Hematopoietic multipotent progenitor cell treated with erythropoietin and hydrocortisone succinate and interleukin-3 and kit ligand, for 15 days (in vitro differentiated cells): ENCODE measurements at places on chromosomes 2 and 18.

DNA sequence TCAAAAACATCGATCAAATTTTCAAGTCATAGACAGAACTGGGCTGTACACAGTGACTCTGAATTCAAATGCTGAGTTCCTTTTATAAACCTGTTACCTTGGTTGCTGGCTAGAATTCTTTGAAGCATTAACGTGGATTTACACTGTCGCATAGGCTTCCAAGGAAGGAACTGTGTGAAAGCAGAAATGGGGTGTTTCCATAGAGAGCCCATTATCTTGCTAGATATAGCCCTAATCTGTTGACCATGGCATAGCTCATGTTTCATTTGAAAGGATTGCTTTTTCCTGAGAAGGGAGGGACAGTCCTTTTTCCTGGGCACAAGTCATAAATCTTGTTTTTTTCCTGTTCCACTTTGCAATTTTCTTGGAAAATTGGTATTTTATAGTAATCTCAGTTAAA, 73.8 kb upstream of the NEUROD1 start:
- DNase-seq: no peak

- DNase-seq: no peak
These were observed 113.1 kb downstream of the GATA6 start for GRCh38 chr18:22282311-22283115.

GRCh38 chr2:207164006-207164831, 1.5 kb downstream of the KLF7 start:
- no peak for DNase-seq

GRCh38 chr18:58396966-58397365, 231.9 kb downstream of the ALPK2 start:
- DNase-seq: no peak

GRCh38 chr18:23982155-23983079, 32.1 kb upstream of the TTC39C start:
- no peak for DNase-seq

DNA sequence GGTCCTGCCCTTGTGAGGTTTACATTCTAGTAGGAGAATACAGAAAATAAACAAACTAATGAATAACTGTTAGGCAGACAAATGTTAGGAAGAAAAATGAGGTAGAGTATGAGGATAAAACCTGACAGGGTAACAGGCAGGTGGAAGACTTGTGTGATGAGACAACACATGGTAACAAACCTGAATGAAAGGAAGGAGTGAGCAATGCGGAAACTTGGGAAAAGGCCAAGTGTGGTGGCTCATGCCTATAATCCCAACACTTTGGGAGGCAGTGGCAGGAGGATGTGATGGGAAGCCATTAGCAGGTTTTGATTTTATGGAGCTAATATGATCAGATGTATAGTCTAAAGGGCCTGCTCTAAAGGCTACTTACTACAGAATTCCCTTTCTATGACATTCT, 74.2 kb downstream of the INO80D start:
- DNase-seq: no peak

DNA sequence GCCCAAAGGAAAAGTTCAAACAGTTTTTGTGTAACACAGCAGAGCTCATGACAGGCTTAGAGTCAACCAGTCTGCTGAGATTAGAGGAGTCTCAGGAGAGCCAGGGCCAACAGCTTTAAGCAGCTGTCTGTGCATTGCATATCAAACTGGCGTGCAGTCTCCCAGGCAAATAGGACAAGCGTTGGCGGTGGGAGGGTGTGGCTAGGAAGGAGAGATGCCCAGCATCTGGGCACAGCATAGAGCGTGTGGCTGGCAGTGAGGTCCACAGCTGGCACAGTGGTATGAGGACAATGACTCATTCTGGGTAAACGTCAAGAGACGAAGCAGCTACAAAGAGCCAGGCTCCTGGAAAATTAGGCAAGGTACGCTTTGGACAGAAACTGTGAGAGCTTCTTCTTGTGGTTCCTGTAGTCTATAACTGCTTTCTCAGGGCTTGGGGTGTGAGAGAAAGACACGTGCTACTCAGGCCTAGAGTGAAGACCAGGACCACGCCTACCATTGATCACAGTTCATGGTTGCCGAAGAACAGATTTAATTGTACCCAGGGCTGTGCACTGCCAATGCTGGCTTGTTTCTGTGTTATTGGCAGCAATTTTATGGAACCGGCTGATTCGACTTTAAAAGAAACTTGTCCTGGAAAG, 14.8 kb downstream of the ZAP70 start:
- DNase-seq: no peak

GRCh38 chr2:207083361-207084110, 82.2 kb downstream of the KLF7 start:
- DNase-seq: no peak

DNA sequence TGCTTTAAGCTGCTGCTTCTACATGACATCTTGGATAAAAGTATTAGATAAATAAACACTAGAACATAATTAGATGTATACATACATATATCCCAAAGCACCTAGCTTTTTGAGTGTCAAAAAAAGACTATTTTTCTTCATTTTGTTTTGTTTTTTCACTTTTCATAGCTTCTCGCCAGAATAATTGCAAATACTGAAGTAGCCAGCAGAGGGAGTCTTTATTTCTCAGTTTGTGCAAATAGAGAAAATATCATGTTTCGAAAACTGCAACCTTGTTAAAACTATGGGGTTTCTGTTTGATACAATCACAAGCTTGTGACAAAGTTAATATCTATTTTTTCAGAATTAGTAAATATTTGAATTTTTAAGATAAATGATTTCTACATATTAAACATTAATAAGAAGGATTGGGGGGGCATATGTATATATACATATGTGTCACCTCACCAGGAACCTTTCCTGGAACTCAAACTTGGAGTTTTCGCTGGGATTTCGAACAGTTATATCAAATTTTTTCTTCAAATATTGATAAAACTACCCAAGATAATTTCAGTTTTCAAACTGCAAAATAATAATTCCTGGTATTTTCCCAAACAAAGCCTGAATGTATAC, 61.0 kb downstream of the GRB14 start:
- DNase-seq: peak; percentile 4

GRCh38 chr2:6863792-6864191, 1.9 kb downstream of the CMPK2 start:
- DNase-seq: peak; percentile 60

DNA sequence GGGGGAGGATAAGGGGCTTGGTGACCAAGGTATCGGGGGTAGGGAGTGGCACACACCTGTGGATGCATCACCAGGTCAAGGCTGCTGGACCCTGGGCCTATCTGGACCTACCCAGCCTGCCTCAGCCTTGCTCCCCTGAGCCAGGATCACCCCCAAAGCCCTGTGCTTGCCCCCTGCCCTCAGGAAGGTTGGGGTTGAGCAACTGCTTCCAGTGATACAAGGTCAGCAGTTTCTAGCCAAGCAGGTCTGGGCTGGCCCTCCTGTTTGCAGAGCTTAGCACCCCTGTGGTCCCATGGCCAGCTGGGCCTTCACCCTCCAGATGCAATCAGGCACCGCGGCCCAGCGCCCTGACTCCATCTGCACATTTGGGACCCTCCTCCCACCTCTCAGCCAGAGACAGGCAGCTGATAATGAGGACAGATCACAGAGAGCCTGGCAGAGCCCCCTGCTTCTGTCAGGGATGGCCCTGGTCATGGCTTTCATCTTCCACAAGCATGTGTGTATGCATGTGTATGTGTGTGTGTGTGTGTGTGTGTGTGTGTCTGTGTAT, 154.6 kb downstream of the TFCP2L1 start:
- no peak for DNase-seq

DNA sequence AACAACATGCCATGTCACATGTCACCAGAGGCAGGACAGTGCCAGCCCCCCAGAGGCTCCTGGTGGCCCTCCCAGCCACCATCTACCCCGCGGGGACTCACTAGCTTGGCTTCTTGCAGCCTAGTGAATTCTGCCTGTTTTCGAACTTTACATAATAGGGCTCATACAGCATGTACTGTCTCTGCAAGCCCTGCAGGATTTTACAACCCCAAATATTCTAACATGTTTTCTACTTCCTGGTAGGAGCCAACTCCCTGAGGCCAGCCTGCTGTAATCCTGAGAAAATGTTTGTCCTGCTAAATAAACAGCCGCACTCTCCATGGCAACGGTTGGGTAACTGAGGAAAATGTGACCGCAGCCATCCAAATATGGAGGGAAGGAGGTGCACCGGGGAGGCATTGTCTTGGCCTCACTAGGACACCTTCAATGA, 2.7 kb downstream of the PER2 start:
- DNase-seq: no peak

- DNase-seq: no peak
These were observed 4.5 kb upstream of the SLC4A5 start for GRCh38 chr2:74347742-74348141.

DNA sequence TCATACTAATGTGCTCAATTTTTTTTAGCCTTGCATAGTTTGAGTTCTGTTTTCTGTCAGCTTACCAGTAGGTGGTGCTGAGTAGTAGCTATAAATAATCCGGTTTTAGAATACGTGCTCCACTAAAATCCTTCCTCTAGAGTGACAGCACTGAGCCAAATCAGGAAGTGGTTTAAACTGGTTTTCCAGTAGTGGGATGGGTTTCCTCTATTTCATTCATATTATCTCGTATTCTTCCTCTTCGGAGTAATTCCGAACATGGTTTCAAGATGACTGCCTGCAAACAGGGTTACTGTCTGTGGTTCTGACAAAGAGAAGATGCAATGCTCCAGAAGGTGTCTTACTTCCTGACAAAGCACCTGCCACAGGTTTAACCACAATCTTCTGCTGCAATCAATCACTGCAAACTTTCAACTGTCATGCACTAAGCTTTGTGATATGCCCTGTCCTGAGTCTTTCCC, 496.9 kb upstream of the VRK2 start:
- DNase-seq: no peak

- DNase-seq: peak; percentile 74
These were observed 790 bp upstream of the ACAA2 start for GRCh38 chr18:49814147-49814499.

DNA sequence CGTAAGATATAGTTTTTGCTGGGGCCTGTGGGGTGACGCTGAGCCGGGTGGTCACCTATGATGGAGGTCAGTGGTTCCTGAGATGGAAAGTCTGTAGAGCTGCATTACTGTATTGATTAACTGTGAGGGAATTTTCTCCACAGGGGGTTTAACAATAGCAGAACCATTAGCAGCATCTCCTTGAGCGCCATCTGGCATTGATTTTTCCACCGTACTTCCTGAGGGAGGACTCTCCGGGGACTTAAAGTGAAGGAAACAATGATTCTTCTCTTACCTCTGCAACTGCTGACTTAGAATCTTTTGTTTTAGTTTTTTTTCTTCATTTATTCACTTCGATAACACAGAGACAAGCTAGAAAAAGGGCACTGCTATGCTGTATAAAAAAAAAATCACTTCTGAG, 22.6 kb upstream of the RNF125 start:
- no peak for DNase-seq

- no peak for DNase-seq
These were observed 10.6 kb downstream of the CFAP210 start for GRCh38 chr2:169683425-169684134.

DNA sequence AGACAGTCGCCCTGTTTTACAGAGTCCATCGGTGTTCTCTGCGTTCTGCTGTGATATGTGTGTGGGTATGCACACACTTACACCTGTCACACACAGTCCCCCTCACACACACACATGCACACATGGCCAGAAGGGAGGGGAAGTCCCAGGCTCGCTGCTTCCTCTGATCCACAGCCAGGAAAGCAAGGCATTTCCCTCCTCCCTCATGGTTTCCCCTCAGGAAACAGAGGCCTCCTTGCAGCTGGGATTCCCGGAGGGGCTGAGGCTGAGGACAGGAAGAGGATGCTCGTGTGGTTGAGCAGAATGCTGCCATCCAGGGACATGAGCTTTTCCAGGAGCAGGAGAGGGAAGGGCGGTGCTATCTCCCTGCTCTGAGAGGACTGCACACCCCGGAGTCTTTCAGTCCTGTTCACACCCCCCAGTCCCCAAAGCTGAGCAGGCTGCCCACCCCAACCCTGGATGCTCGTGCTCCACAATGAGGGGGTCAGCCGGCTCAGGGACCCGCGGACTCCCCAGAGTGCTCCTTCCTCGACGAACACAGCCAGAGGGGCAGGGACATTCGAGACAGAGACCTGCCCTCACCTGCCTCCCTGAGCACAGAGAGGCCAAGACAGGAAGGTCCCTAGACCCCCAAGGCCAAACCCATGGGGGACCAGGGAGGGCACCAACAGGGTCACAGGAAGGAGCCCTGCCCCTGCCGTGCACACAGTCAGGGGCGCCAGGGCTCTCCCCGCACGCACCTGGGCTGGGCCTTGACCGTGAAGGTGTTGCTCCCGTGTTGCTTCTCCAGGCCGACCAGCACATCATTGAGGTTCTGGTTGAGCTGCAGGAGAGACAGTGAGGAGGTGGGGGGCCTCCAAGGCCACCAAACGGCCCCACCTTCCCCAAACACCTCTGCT, 45.3 kb downstream of the BIN1 start:
- no peak for DNase-seq

GRCh38 chr2:85846411-85846810, 42.4 kb downstream of the ST3GAL5 start:
- DNase-seq: no peak

- no peak for DNase-seq
These were observed 139.9 kb upstream of the CDH7 start for GRCh38 chr18:65610939-65611338.

- DNase-seq: no peak
These were observed 45.8 kb upstream of the RBM44 start for GRCh38 chr2:237752761-237753165.

DNA sequence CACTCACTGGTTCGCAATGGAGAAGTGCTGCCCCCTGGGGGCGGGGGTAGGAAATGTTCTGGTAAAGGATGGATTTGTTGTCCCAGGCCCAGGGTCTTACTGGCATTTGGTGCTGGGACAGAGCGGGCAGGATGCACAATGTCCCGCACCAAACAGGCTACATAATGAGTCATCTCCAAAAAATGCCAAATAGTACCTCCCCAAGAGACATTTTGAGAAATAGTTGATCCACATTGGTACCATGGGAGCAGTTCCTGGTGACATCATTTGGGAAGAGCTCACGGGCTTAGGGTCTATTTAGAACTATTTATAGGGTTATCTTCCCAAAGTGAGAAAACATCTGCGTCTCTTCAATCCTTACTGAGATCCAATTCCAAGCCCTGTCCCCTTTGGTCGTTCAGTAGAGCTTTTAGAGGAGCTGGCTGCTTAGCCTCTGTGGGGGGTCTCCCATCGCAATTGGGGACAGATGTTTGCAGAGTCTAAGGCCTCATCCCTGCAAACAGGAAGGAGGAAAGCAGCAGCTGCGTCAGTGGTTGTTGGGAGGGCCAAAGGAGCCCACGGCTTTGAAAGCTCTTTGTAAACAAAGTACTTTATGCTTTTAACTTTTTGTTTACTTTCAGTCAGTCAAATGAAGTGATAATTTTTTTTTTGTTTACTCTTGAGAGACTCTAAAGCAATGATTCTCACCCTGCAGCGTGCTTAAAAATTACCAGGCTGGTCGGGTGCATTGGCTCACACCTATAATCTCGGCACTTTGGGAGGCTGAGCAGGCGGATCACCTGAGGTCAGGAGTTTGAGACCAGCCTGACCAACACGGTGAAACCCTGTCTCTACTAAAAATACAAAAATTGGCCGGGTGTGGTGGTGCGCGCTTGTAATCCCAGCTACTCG, 49.3 kb downstream of the GREB1 start:
- DNase-seq: peak; percentile 50
